Renal cortex interstitium (tissue), 15 donors: ENCODE measurements at places on chromosomes 4 and X. TPM values are rescaled to one million over a fixed set of nuclear protein-coding genes. Genes with fewer than 3 reads are reported as not detected.
A peak's percentile ranks its signal among the peaks of the same experiment; 100 is the strongest.

DNA sequence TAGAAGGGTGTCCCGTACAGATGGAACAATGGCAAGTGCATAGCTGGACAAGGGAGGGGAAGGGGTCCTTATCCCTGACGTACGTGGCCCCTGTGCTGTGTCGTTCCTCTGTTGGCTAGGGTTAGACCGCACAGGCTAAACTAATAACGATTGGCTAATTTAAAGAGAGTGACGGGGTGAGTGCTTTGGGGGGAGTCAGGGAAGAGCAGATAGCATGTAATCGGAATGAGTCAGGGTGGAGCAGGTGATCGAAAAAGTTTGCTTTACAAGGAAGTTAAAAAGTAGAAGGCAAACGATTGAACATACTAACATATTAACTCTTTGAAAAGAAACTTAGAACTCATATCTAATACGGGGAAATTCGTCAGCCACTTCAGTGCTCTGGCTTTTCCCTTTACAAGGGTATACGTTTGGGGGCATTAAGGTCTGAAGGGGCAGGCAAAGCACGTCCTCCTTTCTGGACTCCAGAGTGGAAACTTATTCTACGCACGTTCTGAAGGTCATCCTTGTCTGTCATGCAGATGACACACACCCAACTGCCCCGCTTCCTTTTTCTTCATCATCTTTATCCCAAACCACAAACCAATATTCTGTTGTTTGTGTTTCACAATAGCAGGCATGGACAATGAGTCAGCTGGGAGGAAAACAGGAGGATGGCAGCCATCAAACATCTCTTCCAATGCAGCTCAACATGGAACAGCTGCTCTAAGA lies 10.2 kb upstream of the CRLF2 start:
- DNase-seq = no peak

The SH2D1A gene
- 0.14 TPM for polyA plus RNA-seq

- DNase-seq = no peak
These were observed 71.8 kb downstream of the C4orf33 start for GRCh38 chr4:129167640-129168260.

- no peak for DNase-seq
These were observed 760.6 kb upstream of the EPHA5 start for GRCh38 chr4:66430856-66431255.

- no peak for DNase-seq
These were observed 77.8 kb downstream of the CLDN22 start for GRCh38 chr4:183242291-183242690.

The SMR3B gene
- not detected for polyA plus RNA-seq

DNA sequence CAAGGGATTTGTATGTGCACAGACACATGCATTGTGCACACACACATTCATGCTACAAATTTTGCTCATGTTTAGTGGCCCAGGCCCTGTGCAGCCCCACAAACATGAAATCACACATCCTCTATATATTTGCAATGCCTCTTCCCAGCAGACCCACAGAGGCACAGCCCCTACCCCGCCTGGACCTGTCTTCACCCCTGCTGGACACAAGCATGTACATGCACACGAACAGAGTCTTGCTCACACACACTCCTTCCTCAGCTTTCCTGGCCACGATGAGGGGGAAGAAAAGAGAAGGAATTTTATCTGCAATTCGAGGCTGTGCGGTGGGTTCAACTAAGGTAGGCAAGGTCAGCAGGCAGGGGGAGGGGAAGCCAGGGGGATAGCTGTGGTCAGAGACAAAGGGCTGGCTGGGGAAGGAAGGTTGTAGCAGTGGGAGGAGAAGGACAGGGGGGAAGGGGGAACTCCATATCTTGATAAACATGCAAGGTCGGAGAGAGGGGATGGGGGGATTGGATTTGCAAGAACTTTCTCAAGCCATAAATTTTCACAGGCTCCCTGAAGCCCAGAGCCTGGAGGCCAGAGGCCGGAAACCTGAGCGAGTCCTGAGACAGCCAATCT lies 156.4 kb downstream of the EFNB1 start:
- DNase-seq = no peak

DNA sequence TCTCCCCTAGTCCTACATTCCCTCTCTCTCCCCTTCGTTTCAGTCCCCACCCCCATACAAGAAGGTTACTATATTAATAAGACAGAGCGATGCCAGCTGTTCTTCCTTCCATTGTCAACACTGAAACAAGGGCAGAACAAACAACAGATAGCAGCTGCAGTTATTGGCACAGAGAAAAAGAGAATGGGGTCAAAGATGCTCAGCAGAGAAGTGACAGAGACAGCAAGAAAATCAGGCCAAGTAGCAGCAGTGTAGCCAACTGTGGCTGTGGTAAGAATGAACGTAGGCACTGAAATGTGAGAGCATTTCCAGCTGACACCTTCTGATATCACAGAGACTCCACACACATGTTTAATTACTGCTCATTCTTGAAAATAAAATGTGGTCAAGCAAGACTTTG lies 641.8 kb downstream of the FSTL5 start:
- peak; percentile 11 for DNase-seq

DNA sequence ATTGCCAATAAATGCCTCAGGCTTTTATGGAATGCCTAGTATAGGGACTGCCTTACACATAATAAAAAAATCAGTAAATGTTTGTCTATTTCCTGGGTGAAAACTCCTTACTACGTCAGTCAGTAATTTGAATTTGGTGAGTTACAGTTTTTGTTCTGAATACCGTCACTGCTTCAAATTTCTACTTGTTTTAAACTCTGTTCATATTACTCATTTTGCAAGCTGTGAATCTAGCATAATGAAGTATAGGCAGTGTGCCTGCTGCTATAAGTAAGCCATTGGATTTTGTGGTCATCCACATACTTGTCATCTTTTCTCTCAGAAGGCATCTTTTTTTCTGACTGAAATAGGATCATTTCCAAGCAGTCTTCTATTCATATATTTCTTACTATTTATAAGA lies 43.1 kb downstream of the SYNPO2 start:
- DNase-seq = no peak

DNA sequence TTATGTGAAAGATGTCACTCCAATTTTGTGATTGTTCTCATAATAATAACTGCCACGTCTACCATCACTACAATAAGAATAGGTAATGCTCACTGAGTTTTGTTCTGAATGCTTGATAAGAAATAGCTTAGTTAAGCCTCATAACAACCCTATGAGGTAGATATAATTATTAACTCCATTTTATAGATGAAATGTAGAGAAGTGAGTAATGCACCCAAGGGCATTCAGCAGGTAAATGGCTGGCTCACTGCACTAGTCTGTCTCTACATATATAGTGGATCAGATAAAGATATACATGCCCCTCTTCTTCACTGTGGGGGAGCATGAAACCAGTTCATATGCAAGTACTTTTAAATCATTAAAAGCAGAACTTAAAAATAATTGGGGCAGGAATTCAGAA lies 65.8 kb upstream of the SLC4A4 start:
- no peak for DNase-seq

DNA sequence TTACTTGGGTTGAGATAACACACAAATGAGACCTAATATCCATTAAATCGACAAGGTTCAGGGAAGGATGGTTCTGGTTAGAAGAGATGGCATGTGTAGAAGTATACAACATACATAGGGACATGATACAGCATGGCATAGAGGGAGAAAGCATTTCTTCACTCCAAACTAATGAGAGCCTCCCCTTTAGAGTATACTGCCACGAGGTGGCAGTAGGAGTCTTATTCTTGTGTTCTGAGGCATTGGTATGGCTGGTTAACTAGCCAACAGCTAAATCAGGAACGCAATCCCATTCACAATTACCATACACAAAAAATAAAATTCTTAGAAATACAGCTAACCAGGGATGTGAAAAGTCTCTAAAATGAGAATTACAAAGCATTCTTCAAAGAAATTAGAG lies 29.1 kb upstream of the TRO start:
- DNase-seq = no peak

DNA sequence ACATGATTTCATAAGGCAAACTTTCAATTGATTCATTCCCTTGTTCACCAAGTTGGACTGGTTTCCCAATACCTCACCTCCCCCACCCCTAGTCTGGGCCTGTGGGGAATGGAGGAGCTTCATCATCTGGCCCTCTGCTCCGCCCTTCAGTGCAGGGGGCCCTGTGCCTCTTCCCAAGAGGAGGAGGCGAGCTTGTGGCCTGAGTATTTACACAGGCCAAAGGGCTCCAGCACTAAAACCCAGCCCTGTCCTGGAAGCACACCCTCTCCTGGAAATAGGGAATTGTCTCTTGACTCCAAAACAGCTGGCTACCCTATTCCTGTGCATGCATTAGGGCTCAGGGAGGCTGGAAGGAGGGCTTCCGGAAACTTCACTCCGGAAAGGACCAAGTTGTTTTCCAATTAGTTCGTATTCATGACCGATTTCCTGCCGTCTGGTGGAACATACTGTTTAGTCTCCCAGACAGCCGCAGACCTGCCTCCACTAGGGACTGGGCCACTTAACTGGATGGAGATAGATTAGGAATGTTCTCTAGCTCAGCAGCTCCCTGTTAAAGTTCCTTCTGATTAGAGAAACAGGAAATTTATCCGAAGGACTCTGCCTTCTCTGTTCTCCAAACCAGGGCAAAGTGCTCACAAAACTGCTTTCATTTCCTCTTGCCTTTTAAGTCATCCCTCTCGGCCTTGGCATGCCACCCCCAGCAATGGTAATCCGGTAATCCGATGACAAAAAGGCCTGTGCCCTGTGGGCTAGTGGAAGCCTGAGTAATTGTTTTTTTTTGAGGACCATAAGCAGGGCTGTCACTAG lies 5.8 kb downstream of the SRPX2 start:
- no peak for DNase-seq

GRCh38 chrX:132171478-132171877 lies 43.7 kb upstream of the FRMD7 start:
- DNase-seq = no peak

The HMGN5 gene
- 54.0 TPM for polyA plus RNA-seq

GRCh38 chrX:440636-441035 lies 53.9 kb upstream of the PPP2R3B start:
- no peak for DNase-seq

DNA sequence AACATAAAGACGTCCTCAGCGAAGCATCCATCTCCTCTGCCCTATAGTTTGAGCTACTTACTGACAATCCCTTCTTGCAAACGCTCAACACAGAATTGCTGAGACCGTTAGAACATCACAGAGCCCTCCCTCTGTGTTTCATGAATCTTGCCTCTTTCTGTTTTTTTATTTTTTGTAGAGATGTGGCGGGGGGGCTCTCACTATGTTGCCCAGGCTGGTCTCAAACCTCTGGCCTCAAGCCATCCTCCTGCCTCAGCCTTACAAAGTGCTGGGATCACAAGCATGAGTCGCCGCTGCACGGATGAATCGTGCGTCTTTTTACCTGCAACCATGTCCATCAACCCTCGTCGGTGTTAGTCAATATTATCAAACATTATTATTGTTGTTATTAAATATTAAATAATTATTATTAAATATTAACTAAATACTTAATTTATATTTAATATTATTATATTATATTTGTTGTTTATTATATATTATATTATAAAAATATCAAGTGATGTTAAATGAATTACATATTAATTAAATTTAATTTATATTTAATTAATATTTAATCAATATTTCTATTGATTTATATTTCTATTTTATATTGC lies 200.7 kb downstream of the CRLF2 start:
- DNase-seq = no peak

The TRIM75 gene
- polyA plus RNA-seq = 0.11 TPM

DNA sequence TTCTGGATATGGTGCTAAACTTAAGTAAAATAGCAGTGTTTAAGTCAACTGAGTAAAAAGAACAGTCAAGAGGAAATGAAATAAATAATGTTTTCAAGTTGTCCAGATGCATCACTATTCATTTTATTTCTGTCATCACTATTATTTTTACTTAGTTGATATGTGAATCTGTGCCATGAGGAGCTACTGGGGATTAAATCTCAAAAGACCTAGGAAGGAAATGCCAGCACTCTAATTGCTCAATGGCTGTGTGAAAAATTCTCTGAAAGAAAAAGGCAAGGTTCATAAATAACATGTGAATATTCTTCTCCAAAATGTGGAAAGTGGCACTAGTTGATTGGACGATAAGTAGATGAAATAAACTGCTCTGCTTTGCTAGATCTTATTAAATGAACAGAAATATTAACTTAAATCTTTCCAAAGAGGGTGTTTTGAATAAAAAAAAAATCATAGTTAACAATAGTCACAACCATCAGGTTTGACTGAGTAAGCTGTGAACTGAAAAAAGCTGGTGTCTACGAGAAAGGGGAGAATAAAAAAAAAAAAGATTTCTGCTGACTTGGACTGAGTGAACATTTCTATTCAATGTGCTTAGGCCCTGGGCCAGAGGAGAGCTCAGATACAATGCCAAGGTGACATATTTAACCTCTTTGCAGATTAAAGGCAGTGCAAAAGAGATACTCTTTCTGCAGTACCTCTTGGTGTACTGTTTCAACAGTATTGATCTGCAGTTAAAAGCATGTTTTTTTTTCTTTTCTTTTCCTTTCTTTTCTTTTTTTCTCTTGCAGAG lies 1.6 kb downstream of the SPARCL1 start:
- no peak for DNase-seq
